ENCODE measurements at places on chromosomes 13 and 19.

- DNase-seq, result no peak
Observed at GRCh38 chr13:21936674-21937073, 265.8 kb downstream of the FGF9 start.

DNA sequence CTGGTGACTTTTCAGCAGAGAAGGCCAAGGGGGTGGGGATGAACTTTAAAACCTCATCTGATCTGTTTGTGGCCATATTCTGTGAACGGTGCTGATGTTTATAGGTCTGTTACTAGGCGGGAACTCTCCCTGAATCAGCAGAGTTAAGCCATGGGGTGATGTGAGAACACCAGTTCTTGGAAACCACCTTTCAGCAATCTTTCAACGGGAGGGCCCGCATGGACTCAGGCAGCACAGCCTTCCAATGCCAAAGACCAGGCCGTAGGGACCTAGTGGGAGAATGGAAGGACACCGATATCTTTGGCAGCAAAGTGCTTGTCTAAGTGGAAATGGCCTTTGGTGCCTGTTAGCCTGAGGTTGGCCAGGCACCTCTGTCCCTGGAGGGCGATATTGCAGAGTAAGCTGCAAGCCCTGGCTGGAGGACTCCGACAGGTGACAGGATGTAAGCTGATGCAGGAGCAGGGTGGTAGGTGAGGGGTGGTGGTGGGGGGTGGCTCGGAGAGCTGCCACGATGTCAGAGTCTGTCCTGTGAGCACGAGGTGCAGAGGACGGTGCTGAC lies 57.0 kb downstream of the ERCC5 start:
- DNase-seq, result no peak

GRCh38 chr19:16206637-16207036 lies 8.9 kb downstream of the AP1M1 start:
- DNase-seq, result no peak

- no peak for DNase-seq
Observed at GRCh38 chr19:7705387-7706187, 3.7 kb upstream of the FCER2 start.

- no peak for DNase-seq
Observed at GRCh38 chr19:54107876-54108490, 5.3 kb downstream of the NDUFA3 start.

GRCh38 chr19:34368338-34368737 lies 3.3 kb downstream of the GPI start:
- DNase-seq, result no peak

DNA sequence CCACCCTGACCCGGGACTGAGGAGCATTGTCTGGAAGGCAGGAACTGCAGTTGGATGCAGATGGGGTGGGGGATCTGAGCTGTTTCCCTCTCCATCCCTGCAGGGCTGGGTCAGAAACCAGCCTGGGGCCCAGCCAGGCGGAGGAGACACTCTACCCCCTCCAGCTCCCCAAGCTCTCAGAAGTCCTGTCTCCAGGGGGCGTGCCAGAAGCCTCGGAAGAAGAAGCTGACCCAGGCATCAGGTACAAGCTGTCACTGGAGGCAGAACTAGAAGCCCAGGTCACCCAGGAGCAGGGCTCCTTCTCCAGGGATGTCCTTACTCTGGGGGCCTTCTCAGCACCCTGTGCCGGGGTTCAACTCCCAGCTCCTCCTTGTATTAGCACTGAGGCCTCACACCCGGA lies 15.5 kb downstream of the SIX5 start:
- DNase-seq, result no peak

DNA sequence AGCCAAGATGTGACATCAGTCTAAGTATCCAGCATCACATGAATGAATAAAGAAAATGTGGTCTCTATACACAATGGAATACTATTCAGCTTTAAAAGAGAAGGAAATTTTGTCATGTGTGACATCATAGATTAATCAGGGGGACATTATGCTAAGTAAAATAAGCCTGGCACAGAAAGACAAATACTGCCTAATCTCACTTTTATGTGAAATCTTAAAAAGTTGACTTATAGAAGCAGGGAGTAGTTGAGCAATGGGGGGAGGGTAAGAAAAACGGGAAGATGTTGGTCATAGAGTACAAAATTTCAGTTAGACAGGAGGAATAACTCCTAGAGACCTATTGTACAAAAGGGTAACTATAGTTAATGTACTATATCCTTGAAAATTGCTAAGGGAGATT lies 10.4 kb upstream of the LCP1 start:
- DNase-seq, result no peak

- peak; percentile 61 for DNase-seq
Observed at GRCh38 chr19:49447485-49448431, 3.9 kb downstream of the PIH1D1 start.

DNA sequence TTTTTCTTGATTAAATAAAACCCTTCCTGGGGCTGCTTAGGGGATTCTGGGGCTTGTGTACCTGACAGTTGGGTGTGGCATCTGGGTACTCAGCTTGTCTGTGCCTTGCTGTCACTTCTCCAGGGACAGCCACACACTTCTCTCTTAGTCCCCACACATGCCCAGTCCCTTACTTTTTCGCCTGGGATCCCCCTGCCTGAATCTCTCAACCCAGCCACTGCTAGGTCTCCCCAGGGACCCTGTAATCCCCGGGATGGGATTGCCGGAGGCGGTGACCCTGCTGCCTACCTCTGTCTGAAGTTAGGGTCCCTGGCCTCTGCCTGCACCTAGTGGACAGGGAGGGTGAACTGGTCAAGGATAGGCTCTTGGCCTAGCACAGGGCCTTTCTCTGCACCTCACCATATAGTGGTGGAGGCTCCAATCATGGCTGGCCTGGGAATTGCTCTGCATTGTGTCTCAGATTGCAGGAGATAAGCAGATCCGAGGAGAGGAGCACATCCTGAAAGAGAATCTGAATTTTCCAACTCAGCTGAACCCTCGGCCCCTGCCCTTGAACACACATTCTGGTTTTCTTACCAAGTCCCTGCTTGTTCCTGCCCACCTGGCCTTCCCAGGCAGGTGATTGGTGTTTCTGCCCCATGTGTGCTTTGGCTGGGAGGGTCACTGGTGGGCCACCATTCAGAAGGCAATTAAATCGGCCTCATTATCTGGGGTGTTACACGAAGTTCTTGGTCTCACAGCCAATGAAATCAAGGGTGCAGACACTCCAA lies 8.7 kb upstream of the ZNF492 start:
- DNase-seq, result no peak

DNA sequence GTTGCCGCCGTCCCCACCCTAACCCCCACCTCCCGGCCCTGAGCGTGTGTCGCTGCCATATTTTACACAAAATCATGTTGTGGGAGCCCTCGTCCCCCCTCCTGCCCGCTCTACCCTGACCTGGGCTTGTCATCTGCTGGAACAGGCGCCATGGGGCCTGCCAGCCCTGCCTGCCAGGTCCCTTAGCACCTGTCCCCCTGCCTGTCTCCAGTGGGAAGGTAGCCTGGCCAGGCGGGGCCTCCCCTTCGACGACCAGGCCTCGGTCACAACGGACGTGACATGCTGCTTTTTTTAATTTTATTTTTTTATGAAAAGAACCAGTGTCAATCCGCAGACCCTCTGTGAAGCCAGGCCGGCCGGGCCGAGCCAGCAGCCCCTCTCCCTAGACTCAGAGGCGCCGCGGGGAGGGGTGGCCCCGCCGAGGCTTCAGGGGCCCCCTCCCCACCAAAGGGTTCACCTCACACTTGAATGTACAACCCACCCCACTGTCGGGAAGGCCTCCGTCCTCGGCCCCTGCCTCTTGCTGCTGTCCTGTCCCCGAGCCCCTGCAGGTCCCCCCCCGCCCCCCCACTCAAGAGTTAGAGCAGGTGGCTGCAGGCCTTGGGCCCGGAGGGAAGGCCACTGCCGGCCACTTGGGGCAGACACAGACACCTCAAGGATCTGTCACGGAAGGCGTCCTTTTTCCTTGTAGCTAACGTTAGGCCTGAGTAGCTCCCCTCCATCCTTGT lies 6.4 kb downstream of the YIPF2 start:
- DNase-seq, result no peak

DNA sequence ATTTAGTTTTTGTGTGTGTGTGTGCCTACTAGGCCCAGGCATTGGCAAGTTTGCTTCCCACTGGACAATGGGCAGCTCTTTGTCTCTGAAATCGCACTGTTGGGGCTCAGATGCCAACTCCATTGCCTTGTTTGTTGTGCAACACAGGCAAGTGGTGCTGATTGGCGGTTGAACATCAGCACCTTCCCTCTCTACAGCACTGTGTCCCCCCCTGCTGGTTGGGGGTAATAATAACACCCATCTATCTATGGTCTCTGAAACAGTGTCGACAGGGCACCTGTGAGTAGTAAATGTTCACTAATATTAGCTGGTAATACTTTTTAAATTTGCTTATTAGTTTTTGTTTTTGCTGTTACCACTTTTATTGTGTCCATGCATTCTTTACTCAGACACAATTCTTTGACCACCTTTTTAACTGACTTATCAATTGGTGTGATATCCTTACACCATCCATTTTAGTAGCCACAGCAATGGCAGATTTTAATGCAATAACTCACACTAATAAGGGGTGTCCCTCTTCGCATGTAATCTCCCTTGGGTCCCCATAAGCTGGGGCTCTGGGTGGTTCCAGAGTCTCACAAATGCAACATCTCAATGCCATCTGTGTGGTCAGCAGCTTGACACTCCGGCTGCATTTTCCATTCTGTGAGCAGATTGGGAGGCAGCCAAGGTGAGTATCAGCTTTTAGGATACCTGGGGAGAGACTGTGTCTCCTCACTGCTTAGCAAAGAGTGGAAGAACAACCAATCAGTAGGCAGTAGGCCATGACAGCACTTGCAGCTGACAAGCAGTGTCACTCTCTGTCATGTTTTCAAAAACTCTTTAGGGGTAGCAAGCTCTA lies 47.7 kb upstream of the UQCRFS1 start:
- DNase-seq, result no peak

- DNase-seq, result no peak
Observed at GRCh38 chr13:41701676-41702075, 244.3 kb downstream of the RGCC start.

DNA sequence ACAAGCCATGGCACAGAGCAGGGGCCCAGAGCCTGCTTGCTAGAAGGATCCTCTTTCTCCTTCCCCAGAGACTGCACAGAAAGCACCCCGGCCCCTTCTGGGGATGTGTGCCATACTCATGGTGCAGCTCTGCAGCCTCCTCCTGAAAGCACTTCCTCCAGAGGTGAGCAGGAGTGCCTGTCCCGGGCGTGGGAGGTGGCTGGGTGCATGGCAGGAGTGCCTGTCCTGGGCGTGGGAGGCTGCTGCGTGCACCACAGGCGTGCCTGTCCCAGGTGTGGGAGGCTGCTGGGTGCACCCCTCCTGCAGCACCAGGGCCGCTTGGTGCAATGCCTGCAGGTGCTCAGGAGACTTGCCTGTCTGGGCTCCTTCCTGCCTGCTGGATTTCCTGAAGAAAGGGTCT lies 913.3 kb downstream of the UQCRFS1 start:
- DNase-seq, result no peak

GRCh38 chr13:106597186-106597585 lies 29.2 kb upstream of the ARGLU1 start:
- no peak for DNase-seq

GRCh38 chr19:44891016-44891882 lies at the start of gene TOMM40:
TSS of gene TOMM40 (plus strand) at chr19:44891254. CDS start at chr19:44891416, 162 bp downstream.
- peak; percentile 100 for DNase-seq

DNA sequence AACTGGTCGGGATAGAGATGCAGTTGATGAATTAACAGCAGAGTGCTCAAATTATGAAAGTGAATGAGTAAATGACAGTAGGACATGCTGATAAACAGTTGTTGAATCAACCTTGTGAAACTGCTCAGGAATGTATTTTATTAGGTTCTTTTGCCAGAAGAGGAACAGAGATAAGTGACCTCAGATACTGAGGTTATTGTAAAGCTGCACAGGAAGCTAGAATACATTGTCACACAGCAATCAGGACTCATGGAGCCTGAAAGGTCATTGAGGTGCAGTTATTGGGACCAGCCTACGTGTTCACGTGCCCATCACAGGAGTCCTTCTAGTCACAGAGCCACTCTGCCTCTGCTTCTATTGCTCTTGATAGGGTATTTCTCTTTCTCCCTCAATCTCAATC lies 47.5 kb upstream of the MED4 start:
- no peak for DNase-seq

DNA sequence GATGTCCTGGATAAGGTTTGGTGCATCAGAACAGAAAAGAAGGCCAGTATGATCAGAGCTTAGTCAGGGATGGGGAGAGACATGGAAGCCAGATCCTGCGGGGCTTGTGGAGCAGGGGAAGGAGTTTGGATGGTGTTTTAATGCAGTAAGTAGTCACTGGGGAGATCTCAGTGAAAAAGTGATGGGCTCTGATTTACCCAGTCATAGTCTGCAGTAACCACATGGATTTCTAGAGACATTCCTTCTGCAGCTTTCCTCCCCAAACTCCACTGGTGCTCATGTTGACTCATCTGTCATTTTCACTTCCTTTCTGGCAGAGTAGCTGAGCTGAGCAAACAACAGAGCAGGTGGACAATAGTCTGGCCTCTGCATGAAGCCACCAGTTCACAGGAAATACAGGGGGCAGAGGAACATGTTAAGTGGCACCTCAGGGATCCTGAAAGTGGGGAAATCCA lies 144.1 kb downstream of the DPF1 start:
- DNase-seq, result no peak

- DNase-seq, result no peak
Observed at GRCh38 chr13:109198585-109198984, 569.2 kb downstream of the MYO16 start.

- no peak for DNase-seq
Observed at GRCh38 chr13:105365021-105365550, 1170.4 kb downstream of the EFNB2 start.

- DNase-seq, result no peak
Observed at GRCh38 chr13:29993196-29993595, 142.8 kb upstream of the UBL3 start.

DNA sequence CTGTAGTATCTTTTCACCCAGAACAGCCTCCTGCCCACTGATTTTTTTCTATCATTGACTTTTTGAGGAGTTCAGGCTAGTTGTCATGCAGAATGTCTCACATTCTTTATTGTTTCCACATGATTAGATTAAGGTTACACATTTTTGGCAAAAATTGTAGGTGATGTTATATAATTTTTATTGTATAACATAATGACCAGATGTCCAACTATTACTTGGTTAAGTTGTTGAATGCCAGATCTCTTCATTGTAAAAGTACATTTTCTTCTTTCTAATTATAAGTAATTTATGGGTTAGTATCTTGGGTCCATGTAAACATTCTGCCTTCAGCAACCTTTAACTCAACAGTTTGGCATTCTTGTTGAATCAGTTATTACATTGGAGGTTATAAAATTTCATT lies 138.4 kb downstream of the POSTN start:
- DNase-seq, result no peak

- no peak for DNase-seq
Observed at GRCh38 chr13:44759384-44760360, 183.5 kb upstream of the TSC22D1 start.

DNA sequence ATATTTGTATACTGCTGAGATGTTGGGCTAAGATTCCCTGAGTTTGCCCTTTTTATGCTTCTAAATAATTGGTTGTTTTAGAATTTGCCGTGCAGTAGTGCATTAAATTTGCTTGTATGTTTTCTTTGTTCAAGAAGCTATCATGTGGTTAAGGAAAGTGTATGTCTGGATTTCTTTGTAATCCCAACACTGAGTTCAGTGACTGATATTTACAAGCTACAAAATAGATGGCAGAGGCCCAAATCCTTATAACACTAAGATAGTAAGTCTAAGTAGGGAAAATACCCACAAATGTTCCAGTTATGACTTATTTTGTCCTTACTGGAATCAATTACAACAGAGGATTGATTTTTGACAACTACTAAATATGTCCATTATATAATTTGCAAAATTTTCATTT lies 435.0 kb upstream of the KLF12 start:
- no peak for DNase-seq

Measured in liver (tissue), 10 donors.